ENCODE measurements at places on chromosomes 7 and 10.

GRCh38 chr7:19091550-19092200 lies 25.8 kb downstream of the TWIST1 start:
- DNase-seq = no peak

- no peak for DNase-seq
Observed at GRCh38 chr7:85947767-85948166, 695.9 kb upstream of the GRM3 start.

DNA sequence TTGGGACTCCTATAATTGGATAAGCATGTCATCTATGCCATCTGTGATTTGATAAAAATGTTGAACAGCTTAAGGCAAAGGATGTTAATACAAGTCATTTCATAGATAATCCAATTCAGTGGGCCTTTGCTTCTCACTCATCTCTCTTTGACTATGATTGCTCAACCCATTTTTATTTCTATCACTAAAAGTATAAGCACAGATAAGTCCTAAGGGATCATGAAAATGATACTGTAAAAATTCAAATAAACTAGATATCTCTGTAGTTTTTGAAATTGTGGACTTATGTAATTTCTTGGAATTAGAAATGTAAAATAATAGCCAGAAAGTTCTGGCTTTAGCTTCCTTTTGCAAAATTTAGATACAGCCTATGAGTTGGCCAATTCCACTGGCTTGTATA lies 440.3 kb downstream of the POM121L12 start:
- no peak for DNase-seq

- no peak for DNase-seq
Observed at GRCh38 chr7:130288829-130289228, 4.1 kb upstream of the CPA4 start.

GRCh38 chr10:84550756-84551436 lies 222.5 kb downstream of the CCSER2 start:
- DNase-seq = no peak

DNA sequence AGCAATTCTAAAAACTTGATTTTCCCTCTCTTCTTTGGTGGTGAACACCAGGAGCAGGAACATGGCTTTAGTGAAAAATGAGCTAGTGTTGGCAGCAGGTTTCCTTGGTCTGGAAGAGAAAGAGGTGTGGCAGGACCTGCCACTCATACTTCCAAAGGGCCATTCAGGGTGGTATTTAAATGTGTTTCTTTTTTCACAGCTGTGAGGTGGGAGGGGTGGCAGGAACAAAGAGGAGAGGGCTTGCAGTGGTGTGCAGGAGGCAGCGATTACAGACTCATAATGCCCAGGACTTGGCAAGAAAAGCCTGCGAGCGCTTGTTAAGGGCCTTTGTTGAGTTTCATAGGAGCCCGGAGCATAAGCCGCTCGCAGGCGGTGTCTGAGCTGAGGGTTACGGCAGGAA lies 36.8 kb downstream of the WIPF3 start:
- DNase-seq = no peak

DNA sequence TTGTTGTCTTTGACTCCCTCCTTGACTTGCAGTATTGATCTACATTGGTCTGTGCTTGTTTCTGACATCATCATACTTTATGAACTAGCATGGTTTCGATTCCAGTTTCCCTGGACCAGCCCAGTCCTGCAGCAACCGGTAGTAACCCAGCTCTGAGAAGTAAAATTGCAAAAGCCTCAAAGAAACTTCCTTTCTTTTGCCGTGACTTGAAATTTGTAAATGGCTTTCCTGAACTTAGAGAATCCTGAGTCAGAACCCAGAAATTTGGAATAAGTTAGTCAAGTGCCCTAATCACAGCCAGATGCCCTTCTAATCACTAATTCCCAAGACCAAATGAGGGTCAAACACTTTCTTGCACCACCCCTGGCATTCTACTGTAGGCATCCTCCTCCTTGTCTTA lies 15.0 kb downstream of the TAS2R60 start:
- no peak for DNase-seq

GRCh38 chr10:126405239-126405775 lies 17.0 kb upstream of the ADAM12 start:
- DNase-seq = no peak

DNA sequence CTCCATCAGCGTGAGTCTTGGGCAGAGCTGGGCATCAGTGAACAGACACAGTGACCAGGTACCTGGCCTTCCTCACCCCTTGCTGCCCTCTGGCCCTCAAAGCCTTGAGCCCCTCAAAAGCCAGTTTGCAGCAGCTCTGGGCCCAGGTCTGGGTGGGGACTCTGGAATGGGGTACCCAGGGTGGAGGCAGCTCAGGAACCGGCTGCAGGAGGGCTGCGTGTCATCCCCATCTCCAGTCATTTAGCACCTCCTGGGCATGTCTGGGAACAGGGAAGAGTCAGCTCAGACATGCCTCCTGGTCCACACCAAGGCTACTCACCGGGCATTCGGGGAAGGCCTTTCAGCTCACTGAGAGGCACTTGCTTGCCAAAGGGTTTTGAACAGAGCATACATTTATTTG lies 503.3 kb downstream of the TCERG1L start:
- no peak for DNase-seq

DNA sequence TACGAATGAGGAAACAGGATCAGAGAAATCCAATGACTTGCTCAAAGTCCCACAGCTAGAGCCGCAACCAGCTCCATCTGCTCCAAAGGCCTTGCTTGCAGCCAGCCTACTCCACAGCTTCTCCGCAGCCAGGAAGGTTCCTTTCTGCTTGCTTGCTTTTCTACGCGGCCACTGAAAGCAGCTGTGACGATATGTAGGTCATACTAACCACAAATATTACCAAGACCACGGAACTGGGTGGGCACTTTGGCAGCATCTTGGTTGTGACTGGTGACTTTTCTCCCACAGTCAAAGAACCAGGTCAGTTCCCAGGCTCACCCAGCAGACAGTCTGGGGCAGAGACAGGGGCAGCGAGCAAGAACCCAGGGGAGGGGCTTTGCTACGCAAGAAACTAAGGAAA lies 86.4 kb downstream of the FAM53B start:
- peak; percentile 77 for DNase-seq

GRCh38 chr7:35012160-35012559 lies 25.1 kb downstream of the DPY19L1 start:
- DNase-seq = no peak

DNA sequence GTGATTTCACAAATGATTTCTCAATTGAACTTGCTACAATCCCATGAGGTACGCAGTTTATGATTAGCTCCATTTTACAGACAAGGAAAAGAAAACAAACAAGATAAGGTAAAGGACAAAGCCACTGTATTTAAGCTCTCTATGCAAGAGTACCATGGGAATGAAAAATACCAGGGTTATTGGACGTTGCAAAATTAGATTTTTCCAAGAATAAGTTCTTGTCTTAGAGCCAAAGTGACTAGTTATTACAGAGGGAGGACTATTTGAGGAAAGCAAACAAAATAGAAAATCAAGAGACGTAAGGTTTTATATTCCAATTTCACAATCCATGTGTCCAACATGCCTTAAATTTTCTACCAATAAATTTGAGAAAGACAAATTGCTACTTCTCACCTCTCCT lies 97.9 kb upstream of the PTN start:
- no peak for DNase-seq

GRCh38 chr10:102112210-102112817 lies 7.9 kb downstream of the LDB1 start:
- DNase-seq = no peak

- no peak for DNase-seq
Observed at GRCh38 chr7:11579141-11579540, 252.9 kb downstream of the THSD7A start.

DNA sequence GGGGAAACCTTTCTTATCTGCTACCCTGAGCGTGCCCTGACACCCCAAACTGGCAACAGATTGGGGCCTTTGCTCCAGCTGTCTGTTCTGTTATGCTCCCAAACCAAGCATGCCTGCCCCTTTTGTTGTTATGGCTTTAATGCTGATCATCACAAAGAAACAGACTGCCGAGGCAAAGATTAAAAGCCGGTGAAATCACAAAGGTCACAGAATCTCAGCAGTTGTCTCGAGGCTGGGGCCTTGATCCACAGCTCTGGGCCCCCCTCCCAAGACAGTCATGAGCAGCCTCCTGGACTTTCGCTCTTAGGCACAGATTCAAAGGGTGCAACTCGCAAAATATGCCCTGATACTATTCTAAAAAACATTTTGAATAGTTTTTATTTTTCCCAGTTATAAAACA lies 65.6 kb downstream of the STRA8 start:
- no peak for DNase-seq

DNA sequence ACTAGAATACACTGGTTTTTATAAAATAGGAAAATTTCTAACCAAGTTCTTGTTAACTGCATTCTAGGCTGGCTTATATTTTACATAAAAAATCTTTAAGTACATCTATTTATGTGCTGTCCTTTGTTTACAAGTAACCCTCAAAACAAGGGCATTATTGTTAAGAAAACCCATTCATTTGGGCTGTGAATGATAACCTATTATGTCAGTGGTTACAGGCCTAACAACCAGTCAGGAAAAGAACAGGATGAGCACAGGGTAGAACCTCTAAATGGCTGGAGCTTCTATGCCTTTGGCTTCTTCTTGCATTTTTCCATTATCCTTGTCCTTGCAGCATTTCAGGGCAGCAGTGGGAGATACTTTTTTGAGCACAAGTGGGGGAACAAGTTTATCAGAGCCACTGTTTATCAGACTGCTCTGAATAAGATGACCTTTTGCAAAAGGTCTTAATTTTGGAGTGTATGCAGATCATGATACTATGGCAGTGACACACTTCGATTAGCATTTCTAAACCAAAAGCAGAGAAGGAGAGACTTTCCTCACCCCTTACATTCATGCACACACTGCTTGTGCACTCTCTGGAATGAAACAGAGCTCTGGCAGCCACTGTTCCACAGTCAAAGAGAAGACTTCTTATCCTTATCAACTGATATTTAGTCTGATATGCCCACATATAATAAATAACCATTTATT lies 10.9 kb downstream of the GPR37 start:
- no peak for DNase-seq

DNA sequence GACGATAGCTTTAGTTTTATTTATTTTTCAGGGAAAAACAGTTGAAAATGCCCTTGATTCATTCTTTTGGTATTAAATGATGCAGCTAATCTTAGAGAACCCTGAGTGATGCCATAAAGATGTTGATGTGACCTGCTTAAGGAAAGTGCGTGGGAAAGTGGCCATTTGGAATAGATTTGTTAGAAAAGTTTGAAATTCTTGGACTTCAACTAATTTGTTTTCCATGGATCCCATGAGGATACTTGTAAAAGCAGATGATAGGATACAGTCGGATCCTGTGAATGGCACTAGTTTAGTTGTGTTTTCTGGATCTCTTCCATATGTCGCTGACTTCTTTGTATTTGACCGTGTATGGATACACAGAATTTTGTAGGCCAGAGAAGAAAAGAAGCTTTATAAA lies 69.0 kb downstream of the SEPTIN7 start:
- DNase-seq = no peak

- no peak for DNase-seq
Observed at GRCh38 chr10:96279191-96279641, 7.8 kb upstream of the BLNK start.

DNA sequence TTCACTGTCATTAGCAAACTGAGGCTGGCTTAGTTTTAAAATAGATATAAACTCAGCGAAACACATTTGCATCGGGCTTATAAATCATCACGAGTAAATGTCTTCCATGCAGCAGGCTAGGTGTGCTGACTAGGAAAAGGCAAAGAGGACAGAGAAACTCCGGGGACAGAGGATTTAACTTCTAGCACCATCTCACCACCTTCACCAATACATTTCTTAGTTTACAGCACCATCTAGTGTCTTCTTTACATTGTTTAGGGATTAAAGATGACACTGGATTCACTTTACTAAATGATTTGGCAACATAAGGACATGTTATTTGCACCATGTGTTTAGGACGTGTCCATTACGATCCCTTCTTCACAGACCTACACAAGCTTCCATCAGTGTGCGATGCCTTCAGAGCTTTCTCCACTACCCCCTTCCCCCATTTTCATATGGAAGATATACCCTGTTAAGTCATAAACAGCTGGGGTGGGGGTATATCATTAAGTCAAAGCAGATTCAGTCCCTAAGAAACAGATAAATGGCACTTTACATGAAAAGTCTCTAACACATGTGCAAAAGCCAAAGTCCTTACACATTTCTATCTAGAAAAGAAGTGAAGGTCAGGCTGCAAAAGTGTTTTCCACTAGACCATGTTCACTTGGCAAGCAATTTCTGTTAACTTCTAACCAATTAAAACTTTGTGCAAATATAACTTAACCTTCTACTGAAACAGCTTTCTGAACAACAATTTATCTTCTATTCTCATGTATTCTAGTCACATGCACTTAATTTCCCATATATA lies 103.3 kb downstream of the GRB10 start:
- DNase-seq = no peak

DNA sequence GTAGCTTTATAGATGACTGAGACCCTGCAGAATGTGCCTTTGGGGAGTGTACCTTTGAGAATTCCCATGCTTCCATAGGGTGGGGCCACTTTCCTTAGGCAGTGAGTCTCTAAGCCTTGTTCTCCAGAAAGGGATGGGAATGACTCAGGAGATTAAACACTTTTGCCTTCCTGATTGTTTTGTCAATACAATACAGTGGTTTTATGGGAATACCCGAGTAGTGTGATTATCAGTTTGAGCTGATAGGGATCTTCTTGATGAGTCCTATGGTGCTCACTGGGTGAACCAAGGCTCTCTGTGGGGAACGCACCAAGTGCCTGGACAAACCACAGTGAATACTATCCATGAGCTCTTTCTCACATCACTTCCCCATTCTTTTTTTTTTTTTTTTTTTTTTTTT lies 6.3 kb downstream of the MYOF start:
- no peak for DNase-seq

DNA sequence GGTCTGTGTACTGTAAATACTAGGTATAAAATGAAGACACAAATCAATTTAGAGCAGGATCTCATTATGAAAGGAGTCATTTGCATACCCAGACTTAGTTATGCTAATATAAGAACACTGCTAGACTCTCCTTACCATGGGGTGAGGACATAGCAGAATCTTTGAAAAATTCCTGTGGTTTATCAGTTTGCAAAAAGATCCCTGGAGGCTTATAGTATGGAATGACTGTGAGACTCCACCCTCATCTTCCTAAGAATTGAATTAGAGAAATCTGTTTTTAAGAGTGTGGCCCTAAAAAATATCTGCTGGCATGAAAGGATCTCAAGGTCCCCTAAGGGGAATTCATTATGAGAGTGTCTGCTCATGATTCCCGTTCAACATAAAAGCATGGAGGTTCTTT lies 63.2 kb downstream of the WNT2 start:
- no peak for DNase-seq

GRCh38 chr7:135994466-135995205 lies 17.5 kb upstream of the MTPN start:
- no peak for DNase-seq

GRCh38 chr10:21689881-21690280 lies 155.8 kb downstream of the MLLT10 start:
- DNase-seq = no peak

GRCh38 chr10:95785317-95785716 lies 29.4 kb downstream of the ENTPD1 start:
- DNase-seq = no peak

DNA sequence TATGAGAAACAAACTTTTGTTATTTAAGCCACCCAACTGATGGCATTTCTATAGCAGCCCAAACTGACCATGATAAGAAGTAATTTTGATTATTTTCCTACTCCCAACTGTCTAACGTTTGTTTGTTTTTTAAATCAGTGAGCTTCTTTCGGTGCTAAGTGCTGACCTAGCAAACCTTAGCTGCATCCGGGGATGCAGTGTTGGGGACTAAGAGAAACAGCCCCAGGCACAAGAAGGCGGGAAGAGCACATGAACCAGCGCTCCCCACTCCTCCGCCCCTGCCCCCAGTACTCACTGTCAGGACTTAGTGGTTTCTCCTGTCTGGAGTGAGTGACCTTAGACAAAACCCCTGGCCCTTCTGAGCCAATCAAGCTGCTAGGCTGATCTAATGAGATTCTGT lies 168.8 kb downstream of the CALN1 start:
- DNase-seq = no peak
